ENCODE measurements at places on chromosomes 2 and 18. TPM values are rescaled to one million over a fixed set of nuclear protein-coding genes. Genes with fewer than 3 reads are reported as not detected.
A peak's percentile ranks its signal among the peaks of the same experiment; 100 is the strongest.

BOK gene
- 0.60 TPM for total RNA-seq

- DNase-seq: no peak
These were observed 120.3 kb downstream of the ACOXL start for GRCh38 chr2:110852541-110853263.

NPPC gene
- 0.12 TPM for total RNA-seq

GRCh38 chr18:50004013-50004412 is 190.7 kb upstream of the ACAA2 start:
- no peak for DNase-seq

UGT1A10 gene
- not detected for total RNA-seq

RPRM gene
- total RNA-seq: not detected

TUBA3E gene
- total RNA-seq: not detected

DNA sequence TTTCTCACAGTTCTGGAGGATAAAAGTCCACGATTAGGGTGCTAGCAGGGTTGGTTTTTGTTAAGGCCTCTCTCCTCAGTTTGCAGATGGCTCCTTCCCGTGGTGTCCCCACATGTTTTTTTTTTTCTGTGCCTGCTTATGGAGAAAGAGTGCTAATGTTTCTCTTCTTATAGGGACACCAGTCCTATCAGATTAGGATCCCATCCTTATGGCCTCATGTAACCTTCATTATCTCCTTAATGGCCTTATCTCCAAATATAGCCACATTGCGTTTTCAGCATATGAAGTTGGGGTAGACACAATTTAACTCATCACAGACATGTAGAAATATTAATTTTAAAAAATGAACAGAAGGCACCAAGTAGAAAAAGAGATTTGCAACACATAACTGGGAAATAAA is 755.7 kb upstream of the CELF4 start:
- DNase-seq: no peak

DNA sequence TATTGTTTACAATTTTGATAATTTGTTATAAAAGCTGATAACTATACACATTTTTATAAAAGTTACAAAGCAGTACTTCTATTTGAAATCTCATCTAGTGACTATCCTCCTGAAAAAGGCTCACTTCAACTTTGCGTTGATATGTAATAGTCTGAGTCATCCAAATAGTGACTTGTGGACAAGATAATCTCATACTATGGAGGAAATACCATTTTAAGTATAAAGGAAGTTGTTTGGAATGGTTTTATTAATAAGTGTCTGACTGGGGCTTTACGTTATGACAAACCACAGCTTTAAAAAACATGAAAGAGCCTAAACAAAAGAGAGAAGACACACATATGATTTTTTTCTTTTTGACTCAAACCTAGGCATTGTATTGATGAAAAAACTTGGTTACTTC is 272.3 kb upstream of the COL3A1 start:
- peak; percentile 32 for DNase-seq

ANKRD30B gene
- 26.2 TPM for total RNA-seq

DNA sequence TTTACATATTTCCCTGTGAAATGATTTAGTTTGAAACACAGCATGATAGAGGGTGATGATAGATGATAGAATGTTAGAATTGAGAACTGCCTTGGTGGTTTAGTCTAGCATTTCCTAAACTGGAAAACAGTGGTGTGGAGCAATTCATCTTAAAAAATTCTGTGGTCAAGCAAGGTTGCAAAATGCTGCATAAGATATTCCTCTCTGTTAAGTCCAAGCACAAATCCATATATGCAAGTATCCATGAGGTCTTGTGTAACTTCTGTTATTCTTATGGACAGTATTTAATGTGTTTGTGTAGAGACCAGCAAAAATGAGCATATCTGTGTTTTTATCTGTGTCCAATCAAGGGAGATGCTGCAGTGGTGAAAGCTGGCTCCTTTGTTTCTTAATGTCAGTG is 30.0 kb downstream of the CPS1 start:
- DNase-seq: no peak

DNA sequence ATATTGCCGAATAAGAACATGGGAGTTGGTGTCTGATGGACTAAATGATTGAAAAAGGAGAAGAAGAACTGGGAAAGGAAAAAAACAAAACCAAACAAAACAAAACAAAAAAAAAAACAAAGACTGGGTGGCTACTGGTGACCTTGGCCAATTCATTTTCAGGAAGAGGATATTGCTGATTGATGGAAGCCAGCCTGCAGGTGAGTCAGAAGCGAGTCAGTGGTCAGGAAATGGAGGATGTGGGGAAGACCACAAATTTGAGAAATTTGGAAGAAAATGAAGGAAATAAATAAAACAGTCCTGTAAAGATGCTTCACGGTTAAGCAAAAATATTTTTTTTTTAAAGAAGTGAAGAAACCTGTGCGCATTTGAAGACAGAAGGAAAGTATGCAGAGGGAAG is 296.9 kb downstream of the ZNF521 start:
- no peak for DNase-seq

RESP18 gene
- not detected for total RNA-seq

DNA sequence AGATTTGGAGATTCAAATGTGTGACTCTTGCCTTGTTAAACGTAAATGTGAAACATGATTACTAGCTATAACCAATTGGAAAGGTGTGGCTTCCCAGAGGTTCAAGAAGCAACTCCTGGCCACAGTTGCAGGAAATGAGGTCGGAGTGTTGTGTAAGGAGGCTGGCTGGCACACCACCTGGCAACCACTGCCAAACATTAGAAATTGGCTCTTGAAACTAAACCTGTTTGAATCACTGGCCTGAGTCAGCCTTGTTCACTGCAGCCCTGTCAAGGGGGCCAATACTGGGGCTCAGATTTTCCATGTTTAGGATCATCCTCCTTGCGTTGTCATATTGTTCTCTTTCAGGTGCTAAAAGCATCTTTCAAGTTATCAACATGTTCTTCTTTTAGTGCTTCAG is 206.3 kb downstream of the ARL6IP6 start:
- DNase-seq: peak; percentile 6

- peak; percentile 19 for DNase-seq
These were observed 678.3 kb upstream of the NRXN1 start for GRCh38 chr2:51710222-51710621.

DNA sequence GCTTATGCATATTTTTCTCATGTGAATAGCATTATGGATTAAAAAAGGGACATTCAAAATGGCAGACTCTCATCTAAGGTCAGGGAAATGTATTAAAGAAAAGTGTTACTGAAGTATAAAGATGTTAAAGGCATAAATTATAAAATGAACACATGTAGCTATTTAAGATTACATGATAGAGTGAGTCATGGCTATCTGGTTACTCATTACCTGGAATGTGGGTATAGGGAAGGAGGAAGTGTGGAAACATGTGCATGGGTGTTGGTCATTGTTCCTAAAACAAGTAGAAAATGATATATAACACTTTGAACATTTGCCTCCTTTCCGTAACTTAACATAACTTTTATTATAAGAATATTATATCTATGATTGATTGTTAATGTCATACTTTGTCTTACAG is 66.4 kb downstream of the MYO1B start:
- DNase-seq: peak; percentile 84

EN1 gene
- 1.0 TPM for total RNA-seq

CDCA7 gene
- total RNA-seq: 7.5 TPM

SCN3A gene
- total RNA-seq: 0.38 TPM

DNA sequence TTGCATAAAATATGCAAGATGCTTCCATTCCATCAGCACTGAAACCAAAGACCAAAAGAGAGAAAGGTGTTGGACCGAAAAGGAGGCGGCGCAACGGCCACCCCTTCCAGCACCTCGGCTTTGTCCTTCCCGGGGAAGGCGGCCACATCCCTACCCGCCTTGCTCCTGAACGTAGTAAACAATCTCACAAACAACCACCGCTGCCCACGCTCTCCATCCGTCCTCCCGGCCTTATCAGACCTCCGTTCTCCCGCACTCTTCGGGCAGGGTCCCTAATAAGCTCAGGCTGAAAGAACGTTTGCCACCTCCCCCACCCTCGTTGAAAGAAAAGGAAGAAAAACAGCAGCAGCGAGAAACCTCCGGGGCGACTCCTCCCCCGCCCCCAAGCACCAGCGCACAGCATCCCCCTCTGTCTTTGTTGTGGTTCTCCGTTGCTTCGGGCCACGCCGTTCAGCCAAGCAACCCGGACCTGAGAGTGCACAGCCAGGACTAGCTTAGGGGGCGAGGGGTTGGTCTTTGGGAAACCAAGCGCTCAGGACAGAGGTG is 4.4 kb downstream of the EVX2 start:
- no peak for DNase-seq

DNA sequence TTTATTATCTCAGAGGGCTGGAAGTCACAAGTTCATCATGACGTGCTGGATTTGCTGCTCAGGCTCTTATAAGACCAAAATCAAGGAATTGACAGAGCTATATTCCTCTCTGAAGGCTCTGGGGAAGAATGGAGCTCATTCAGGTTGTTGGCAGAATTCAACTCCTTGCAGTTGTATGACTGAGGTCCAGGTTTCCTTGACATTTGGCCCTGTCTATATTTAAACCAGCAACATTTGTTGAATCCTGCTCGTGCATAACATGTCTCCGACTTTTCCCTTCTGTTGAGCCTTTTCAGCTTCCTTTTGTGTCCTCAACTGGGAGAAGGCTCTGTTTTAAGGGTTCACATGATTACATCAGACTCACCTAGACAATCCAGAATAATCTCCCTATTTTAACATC is 203.4 kb downstream of the PDE11A start:
- no peak for DNase-seq

DNA sequence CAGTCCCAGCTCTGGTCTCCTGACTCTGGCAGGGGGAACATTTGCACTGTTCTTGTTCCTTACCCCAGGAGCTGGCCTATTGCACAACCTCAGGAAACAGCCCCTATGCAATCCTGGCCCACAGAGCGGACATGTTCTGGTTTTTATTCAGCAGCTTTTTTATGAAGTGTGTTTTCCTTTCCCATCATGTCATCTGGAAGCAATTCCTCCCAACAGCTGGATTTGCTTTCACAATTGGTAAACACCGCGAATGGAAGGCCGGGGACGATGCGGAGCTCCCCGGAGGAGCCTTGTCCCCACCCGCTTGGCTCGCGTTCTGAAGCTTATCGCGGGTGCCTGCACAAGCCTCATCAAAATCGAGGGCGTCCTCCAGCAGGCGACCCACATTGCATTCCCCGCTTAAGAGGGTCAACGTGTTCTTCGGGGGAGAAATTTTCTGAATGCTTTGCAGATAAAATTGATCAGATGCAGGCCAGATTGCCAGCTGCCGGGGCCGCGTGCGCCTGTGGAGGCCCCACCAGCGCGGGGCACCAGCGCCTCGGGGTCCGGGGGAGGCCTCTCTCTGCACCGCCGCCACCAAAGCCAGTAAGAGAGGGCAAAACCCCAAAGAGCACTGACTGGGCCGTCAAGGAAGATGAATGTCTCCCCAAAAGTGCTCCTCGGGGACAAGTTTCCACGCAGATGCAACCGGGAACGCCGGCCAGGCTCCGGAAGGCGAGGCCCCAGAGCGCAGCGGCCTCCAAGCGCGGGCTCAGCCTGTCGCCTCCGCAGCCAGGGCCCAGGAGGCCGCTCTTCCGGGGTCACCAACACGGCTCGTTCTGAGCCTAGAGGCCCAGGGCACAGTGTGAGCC is 60.3 kb upstream of the SP3 start:
- no peak for DNase-seq

- DNase-seq: peak; percentile 50
These were observed at the start of gene ELAC1 for GRCh38 chr18:50967714-50968661. TSS of gene ELAC1 (plus strand) at chr18:50968040. CDS start at chr18:50974405, 6,365 bp downstream.

GRCh38 chr2:126887506-126887905 is 11.2 kb upstream of the TEX51 start:
- no peak for DNase-seq

PROM2 gene
- total RNA-seq: 1.3 TPM

- DNase-seq: no peak
These were observed 339.8 kb upstream of the TCF4 start for GRCh38 chr18:55927831-55928230.

GRCh38 chr2:69846182-69847067 is 17.0 kb downstream of the GMCL1 start:
- DNase-seq: no peak

DNA sequence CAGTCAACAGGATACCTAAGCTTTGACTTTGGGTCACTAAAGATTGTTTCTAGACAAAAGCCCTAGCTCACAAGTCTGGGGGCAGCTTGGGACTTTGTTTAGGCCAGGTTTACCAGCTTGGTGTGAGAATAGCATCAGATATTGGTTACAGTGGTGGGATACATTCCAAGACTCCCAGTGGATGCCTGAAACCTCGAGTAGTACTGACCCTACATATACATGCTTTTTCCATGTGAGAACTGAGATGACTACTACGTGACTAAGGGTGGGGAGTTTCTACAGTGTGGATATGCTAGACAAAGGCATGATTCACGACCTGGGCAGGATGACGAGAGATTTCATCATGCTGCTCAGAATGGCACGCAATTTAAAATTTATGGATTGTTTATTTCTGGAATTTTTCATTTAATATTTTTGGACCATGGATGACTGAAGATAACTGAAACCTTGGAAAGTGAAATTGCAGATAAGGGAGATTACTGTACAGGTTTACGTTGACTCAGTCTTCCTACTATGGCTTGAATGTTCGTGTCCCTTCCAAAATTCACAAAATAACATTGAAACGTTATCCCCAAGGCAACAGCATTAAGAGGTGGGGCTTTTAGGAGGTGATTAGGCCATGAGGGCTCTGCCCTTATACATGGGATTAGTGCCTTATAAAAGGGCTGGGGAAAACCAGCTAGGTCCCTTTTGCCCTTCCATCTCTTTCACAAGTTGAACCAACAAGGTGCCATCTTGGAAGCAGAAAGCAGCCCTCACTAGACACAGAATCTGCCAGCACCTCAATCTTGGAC is 50.2 kb upstream of the CTAGE1 start:
- DNase-seq: peak; percentile 94

C2orf66 gene
- total RNA-seq: 0.26 TPM

PPP1R1C gene
- total RNA-seq: 4.8 TPM

DNA sequence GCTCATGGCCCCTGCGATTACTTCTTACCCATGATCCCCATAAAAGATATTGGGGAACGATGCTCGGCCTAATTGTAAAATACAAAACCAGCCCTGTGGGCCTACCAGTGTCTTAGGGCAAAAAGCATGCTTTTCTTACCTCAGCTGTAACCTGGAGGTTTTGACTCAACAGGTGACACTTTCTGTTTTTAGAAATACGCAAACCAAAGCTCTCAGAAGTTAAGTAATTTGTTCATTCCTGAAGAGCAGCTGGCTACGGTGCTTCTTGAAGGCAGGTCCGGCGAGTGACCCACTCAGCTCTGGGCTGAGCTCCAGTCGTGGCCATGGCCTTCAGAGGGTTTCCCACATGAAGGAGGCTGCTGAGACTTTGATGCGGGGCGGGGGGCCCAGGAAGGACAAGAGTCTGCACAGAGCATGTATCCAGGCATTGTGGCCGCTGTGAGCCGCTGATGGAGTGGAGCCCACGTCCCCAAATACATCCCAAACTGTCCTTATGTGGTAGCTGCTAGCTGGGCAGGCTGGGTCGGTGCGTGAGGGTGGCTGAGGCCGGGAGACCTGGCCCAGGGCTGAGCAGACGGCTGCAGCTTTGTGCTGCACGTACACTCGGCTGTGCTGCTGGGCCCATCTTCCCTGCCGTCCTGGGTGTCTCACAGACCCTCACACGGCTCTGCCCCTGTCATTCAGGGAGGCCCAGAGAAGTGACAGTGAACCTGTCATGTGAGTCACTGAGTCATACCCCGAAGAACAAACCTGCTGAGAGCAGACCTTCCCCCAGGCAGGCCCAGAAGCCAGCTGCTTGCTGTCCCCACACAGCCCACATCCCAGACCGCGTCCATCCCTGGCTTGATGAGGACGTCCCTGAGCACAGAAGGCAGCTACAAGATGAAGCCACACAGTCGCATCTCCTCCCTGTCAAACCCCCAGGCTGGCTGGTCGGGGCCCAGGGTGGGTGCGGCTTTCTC is 34.1 kb downstream of the ITGB1BP1 start:
- DNase-seq: no peak

CDKL4 gene
- total RNA-seq: 0.10 TPM
